Retinal pigment epithelial cell (primary cell): ENCODE measurements at places on chromosomes 2 and 18.
A peak's percentile ranks its signal among the peaks of the same experiment; 100 is the strongest.

GRCh38 chr2:12867631-12868287 lies 151.0 kb downstream of the TRIB2 start:
- no peak for DNase-seq

DNA sequence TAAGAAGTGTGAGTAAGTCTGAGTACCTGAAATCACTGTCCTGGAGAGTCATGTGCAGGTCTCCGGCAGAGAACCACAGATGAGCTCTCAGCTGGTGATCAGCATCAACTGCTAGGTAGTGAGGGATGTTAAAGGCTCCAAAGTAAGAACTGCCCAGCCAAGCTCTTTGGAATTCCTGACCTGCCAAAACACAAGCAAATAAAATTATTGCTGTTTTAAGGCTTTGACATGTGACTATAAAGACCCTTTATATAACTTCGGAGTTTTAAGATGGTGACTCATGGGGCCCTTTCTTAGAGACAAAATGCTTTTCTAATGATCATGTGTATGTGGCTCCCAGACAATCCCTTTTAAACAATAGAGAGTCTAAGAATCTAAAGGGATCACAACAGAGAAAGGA lies 855.7 kb downstream of the TRIB2 start:
- peak; percentile 72 for DNase-seq

GRCh38 chr2:113248997-113249770 lies 29.5 kb downstream of the PAX8 start:
- DNase-seq: no peak

GRCh38 chr18:70197844-70198243 lies 7.6 kb downstream of the RTTN start:
- DNase-seq: no peak

GRCh38 chr18:35231052-35231451 lies 9.8 kb upstream of the ZNF397 start:
- peak; percentile 17 for DNase-seq

- DNase-seq: no peak
These were observed 10.7 kb upstream of the TAF1B start for GRCh38 chr2:9832586-9832985.

- no peak for DNase-seq
These were observed 896 bp downstream of the CACNB4 start for GRCh38 chr2:152097801-152098495.
